ENCODE measurements at places on chromosomes 2 and 18. TPM values are rescaled to one million over a fixed set of nuclear protein-coding genes. Genes with fewer than 3 reads are reported as not detected.

Gene IL36B
- total RNA-seq = not detected

Gene KCNF1
- 0.19 TPM for total RNA-seq

Gene HNRNPLL
- total RNA-seq = 55.6 TPM

Gene DGUOK
- 36.1 TPM for total RNA-seq

Gene TLX2
- total RNA-seq = not detected

Gene SLC5A7
- total RNA-seq = 0.05 TPM

Gene NT5DC4
- total RNA-seq = not detected

GRCh38 chr2:234689911-234690379 lies 193.1 kb upstream of the ARL4C start:
- no peak for DNase-seq

DNA sequence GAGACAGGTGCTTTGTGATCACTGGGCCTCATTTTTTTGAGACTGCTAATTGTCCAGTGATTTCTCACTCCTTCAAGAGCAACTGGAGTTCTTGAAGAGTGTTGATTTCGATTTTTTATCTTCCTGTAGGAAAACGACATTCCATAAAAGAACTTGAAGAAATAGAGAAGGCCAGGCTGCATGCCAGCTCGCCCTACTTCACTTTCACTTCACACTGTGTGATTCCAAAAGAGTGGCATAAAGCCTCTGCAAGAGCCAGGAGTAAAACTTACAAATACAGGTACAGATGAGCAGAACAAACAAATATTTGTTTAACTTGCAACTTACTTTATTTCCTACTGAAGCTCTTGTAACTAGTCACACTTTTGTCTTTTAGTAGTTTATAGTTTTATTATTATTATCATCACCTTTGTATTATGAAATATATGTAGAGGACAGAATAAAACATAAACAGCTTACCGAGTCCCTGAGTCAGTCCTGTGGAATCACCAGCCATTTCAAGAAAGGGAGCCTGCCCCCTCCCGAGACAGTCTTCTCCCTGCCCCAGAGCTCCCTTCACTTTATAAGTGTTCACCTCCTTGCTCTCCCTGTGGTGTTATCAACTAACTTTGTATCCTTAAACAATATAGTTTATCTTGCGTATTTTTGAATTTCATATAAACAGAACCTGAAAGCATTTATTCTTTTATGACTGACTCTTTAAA lies 8.7 kb downstream of the FAM228A start:
- no peak for DNase-seq

- DNase-seq = no peak
These were observed 132.2 kb downstream of the SPTBN1 start for GRCh38 chr2:54588244-54588899.

DNA sequence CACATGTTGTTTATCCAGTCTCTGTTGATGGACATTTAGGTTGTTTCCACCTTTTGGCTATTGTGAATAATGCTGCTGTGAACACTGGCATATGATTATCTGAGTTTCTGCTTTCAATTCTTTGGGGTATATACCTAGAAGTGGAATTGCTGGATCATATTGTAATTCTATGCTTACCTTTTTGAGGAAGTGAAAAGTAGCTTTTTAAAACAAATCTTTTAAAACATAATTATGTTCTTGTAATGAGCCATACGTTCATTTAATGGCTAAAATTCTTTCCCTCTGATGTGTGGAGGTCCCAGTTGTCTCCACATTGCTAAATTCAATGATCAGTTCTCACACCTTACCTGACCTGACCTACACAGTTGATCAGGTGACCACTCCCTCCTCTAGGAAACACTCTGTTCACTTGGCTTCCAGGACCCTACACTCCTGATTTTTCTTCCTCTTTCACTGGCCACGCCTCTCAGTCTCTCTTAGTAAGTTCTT lies 27.8 kb upstream of the SERTAD2 start:
- no peak for DNase-seq

DNA sequence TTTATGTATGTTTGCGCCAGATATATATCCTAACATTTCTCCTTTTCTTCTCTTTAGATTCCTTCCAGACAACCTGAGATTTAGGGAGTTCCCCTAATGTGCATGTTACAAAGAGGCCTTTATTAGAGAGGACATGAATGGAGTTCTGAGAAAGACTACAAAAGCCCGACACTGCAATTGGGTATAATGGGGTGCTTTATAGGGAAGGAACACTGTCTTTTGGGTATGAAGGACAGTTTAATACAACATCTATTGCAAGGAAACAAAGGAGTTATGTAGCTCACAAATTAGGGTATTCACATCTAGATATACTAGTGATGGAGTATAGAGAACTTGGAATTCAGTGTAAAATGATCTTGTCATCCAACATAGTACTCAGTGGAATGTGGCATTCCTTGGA lies 383.8 kb downstream of the FIGN start:
- no peak for DNase-seq

DNA sequence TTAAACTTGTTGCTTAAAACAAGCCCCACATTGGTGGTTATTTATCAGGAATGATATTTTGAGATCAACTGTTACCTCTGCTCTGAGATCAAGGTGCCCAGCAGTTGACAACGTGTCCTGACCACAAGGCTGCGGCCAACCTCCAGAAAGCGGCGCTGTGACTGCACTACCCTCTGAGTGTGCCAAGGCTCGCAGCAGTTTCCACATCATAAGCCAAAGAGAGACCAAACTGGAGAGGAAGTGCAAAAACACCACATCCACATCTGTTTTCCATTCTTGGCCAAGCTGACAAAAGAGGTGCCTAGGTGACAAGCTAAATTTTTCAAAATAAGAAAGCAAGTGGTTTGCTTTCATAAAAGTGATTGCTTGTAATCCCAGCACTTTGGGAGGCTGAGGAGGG lies 410.8 kb upstream of the POU3F3 start:
- no peak for DNase-seq

DNA sequence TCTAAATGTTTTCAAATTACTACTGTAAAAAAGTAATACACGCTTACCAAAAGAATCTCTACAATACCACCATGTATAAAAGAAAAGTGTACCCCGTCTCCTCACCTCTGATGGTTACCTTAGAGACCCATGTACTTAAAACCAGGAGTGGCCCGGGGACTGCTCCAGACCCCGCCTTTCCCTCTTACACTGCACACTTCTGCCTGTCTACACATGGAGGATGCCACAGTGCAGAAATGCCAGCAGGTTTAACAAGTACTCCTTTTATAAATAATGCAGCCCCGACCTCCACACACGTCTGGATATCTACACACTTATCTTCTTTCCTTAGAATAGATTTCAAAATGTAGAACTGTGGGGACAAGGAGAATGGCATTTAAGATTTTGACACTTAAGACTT lies 5.3 kb downstream of the HDAC4 start:
- peak; percentile 23 for DNase-seq

DNA sequence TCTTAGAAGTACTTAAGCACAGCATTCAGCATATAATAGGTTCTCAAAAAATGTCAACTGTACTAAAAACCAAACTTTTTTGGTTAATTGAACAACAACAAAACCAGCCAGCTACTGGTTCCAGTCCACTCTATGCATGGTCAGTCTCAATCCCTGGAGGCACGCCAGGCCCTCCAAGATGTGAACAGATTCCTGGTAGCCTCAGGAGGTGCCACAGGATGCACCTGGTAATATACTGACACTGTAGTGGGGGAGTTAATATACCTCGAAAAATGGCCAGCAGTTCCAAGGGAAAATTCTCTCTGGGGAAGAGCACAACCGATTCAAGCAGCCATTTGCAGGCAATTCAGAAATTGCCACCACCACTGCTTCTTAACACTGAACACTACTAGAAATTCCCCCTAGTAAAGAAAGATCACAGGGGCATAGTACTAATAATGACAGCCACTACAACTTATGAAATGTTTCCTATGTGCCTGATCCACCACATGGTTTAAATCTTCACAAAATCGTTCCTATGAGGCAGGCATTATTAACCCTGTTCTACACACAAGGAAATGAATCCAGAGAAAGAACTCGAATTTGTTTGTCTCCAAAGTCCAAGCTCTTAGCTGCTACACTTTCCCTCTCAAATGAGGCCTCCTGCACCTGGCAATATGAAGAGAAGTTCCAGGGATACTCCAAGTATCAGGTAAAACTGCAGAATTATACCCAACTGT lies 3.4 kb downstream of the MGAT4A start:
- DNase-seq = no peak

DNA sequence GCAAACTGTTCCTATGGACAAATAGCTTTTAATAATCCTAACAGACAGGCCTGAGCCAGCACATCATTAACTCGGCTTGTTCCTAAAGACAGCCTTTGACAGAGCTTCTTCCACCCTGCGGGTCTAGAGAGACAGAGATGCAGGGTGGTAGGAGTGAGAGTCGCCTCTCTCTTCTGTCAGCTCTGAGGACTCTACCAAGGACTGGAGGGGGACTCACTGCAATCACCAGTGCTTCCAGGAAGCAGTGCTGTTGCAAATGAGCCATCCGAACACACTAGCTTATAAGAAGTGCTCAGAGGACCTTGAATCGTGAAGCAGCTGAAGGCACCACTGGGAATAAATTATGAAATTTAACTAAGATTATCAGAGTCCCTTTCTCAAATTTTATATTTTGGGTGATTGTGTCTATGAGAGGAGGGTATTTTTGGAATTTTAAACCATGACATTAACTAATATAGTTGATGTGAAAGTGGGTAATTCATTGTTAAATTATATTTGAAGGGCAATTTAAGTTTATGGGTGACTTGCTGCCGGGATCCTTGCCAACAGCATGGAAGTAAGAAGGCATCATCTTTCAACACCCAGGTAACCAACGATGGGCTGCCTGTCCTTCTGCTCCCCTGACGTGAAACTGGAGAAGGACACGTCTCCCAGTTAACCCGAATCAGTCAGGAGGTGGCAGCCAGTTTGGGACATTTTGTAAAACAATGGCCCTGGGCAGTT lies 43.6 kb upstream of the PXDN start:
- DNase-seq = peak; percentile 29

DNA sequence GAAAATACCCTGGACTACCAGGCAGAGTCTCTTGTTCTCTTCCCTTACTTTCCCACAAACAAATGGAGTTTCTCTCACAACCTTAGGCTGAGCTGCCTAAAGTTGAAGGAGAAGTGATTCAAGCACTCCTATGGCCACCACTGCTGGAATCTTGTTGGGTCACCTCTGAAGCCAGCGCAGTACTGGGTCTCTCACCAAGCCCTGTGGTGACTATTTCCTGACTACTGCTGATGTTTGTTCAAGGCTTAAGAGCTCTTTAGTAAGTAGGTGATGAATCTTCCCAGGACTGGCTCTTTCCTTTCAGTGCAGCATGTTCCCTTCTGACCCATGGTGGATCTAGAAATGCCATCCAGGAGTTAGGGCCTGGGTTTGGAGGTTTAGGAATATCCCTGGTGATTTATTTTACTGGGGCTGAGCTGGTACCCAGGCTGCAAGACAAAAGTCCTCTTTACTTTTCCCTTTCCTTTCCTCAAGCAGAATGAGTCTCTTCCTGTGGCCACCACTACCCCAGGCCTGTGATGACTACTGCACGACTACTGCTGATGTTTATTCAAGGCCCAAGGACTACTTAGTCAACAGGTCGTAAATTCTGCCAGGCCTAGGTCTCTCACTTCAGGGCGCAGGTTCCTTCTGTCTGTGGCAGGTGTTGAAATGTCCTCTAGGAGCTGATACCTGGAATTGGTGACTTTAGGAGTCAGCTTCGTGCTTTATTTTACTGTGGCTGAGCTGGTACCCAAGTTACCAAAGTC lies 121.8 kb downstream of the SLC4A10 start:
- no peak for DNase-seq

DNA sequence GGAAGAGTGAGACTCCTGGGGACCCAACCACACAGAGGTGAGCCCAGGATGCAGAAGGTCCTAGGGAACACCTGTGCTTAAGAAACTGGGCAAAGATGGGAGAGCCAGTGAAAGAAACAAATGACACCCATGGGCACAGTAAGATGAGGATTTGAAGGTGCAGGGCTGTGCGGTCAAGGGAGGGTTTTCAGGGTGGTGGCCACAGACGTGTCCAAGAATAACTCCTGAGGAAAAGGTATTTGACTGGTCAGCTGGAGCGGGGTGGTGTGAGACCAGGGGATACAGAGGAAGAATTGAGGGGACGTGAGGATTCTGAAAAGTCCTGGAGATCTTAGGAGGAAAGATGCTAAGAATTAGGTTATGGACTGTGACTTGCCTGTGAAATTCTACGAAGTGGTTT lies 142.9 kb downstream of the TMEM163 start:
- DNase-seq = no peak

- DNase-seq = no peak
These were observed 25.6 kb upstream of the TMEM178A start for GRCh38 chr2:39640107-39640506.

DNA sequence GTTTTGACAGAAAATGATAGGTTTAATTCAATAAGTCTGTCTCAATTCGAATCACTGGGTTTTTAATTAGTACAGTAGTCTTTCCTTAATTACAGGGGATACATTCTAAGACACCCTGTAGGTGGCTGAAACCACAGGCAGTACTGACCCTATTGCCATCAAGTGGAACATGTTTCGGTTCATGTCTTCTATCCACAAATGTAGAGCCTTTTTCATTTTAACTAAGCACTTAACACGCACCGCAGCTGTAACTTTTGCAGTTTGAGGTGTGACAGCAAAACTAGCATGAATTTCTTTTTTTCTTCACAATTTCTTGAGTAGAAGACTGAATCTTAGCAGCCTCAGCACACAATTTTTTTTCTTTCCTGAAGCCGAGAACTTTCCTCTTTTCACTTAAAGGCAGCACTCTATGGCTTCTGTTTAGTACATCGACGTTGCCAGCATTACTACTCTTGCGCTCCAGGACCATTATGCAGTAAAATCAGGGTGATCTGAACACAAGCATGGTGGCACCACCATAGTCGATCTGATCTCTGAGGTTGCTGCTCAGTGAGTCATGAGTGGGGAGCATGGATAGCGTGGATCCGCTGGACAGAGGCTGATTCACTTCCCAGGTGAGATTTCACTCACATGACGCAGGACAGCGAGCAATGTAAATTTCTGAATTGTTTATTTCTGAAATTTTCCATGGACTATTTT lies 805.1 kb downstream of the RNF144A start:
- DNase-seq = no peak

- no peak for DNase-seq
These were observed 110.7 kb upstream of the SMAD7 start for GRCh38 chr18:49061239-49061990.

Data from posterior vena cava (tissue), 2 donors.